Activated T-cell treated with anti-CD3 and anti-CD28 coated beads, Interleukin-2, amount 50 U/mL, for 72 hours (primary cell): ENCODE measurements at places on chromosomes 13 and 19. TPM values are rescaled to one million over a fixed set of nuclear protein-coding genes. Genes with fewer than 3 reads are reported as not detected.

The PRX gene
- total RNA-seq, result 3.4 TPM

GRCh38 chr13:29593605-29594297 lies 1.7 kb downstream of the SLC7A1 start:
- H3K27me3 ChIP-seq, result no peaks in the 10 kb centered on the region
- H3K36me3 ChIP-seq, result peaks cover 24% of the 10 kb centered on the region
- H3K27ac ChIP-seq, result peak overlapping the region; percentile 97
- no peak for DNase-seq

The FAM216B gene
- not detected for total RNA-seq

DNA sequence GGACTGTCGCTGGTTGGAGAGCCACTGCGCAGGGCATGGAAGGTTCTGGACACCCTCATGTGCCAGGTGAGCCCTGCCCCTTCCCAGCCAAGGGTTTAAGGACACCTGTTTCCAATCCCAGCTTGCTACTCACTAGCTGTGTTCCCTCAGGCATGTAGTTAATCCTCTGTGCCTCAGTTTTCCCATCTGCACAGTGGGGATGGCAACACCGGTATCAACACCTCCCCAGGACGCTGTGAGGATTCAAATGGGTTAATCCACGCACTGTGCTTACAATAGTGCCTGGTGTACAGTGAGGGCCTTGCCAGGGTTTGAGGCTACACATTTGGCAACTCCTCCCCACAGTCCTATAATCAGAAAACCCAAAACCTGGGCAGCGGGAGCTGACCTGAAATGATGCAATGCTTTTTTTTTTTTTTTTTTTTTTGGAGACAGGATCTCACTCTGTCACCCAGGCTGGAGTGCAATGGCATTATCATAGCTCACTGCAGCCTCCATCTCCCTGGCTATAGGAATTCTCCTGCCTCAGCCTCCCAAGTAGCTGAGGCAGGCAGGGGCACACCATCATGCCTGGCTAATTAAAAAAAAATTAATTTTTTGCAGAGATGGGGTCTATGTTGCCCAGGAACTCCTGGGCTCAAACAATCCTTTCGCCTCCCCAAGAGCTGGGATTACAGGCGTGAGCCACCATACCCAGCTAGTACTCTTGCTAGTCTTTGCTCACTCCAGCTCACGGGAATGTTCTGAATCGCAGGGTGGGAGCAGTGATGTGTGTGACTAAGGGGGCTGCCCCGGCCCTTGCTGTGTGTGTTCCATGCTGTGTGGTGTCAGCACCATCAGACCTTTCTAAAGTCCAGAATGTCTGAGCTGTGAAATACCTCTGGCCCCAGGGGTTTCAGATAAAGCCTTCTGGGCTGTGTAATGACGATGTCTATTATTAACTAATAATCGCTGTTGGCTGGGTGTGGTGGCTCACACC lies 2.3 kb downstream of the ACP4 start:
- H3K27me3 ChIP-seq, result no peaks in the 10 kb centered on the region
- H3K4me1 ChIP-seq, result no peaks in the 10 kb centered on the region
- DNase-seq, result no peak
- H3K36me3 ChIP-seq, result peaks cover 2% of the 10 kb centered on the region
- H3K4me3 ChIP-seq, result no peak overlapping the region

GRCh38 chr19:43820098-43820883 lies 6.8 kb upstream of the ZNF283 start:
- H3K27ac ChIP-seq, result no peak overlapping the region
- H3K4me1 ChIP-seq, result peaks cover 13% of the 10 kb centered on the region
- peak; percentile 20 for DNase-seq
- H3K27me3 ChIP-seq, result peaks cover 33% of the 10 kb centered on the region
